ENCODE measurements at places on chromosomes 12 and 14.

- DNase-seq = no peak
Measured at GRCh38 chr12:39780913-39781446, 161.4 kb upstream of the ABCD2 start.

DNA sequence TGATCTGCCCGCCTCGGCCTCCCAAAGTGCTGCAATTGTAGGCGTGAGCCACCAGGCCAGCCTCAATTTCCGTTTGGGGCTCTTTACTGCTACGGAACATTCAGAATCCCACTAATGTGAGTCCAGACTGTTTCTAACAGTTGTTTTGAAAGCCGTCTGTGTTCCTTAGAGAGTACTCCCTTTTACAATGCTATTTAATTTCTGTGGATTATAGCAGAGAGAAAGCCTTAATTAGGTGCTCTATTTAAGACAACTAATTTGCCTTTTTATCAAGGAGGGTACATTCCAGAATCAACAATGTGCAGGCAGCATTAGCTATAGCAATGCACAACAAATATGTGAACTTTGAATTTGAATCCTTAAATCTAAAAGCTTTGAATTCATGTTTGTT, 2.8 kb upstream of the SAV1 start:
- DNase-seq = no peak

GRCh38 chr14:44168566-44168965, 338.5 kb downstream of the FSCB start:
- DNase-seq = no peak

GRCh38 chr12:95054206-95054605, 19.2 kb downstream of the NR2C1 start:
- DNase-seq = no peak

GRCh38 chr12:12807970-12808702, 5.0 kb upstream of the DDX47 start:
- DNase-seq = no peak
